ENCODE measurements at places on chromosomes 3 and 15. TPM values are rescaled to one million over a fixed set of nuclear protein-coding genes. Genes with fewer than 3 reads are reported as not detected.

COLQ gene
- total RNA-seq = 1.1 TPM

- DNase-seq = no peak
Observed at GRCh38 chr3:120801484-120801883, 58.9 kb downstream of the GTF2E1 start.

DNA sequence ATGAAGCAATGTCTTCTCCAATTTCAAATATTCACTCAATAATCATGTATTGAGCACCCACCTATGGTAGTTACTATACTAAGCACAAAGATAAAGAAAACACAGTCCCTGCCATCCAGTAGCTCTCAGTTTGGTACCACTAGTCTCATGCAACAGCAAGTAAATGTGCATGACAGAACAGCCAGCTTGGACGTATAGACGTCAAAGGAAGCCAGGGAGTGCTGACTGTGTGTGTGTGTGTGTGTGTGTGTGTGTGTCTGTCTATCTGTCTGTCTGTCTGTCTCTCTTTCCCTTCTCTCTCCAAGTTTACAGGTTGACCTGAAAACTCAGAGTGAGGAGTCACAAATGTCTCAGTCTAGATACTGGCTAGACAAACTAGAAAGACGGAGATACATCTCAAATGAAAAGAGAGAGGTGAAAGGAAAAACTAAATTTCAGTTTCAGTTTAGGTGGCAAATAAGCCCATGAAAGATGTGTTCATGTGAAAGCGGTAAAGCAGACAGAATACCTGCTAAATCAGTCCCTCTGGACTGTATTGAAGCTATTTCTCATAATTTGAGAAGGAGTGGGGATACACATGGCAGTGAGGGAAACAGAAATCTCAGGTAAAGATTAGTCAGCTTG lies 141.1 kb upstream of the PTPRG start:
- no peak for DNase-seq

- DNase-seq = peak; percentile 56
Observed at GRCh38 chr3:194870394-194871110, 184.9 kb downstream of the FAM43A start.

GRCh38 chr3:196633555-196634151 lies 5.8 kb upstream of the NRROS start:
- no peak for DNase-seq

DNA sequence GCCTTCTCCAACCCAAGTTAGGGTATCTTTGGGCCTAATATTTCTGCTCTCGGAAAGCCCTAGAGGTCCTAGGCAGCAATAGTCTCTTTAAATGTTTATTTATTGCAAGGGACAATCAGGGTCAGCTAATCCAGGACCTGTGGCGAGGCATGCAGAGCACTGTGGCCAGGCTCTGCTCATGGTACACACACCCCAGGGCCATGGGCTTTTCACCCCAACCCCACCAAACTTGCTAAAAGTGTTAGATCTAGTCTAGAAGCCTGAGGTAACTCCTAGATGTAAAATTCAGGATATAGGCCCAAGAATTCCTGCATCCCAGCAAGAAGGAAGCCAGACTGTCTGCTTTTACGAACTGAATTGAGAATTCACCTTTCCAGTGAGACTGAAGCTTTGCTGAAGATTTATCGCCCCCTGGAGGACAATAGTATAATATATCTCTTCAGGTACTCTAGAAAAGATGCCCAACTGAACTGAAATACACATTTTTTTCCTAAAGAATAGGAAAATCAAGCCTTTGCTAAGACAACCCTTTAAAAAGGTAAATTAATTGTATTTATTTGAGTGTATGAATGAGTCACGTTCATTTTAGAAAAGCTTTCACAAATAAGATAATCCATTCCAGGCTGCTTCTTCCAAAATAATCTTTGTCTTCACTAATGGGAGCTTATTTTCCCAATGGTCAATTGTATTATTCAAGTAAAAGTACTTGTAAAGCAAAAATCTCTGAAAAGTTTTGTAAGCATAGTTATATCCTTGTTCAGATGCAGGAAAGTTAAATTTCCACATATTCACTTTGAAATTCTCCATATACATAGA lies 89.8 kb downstream of the LRRC3B start:
- peak; percentile 61 for DNase-seq

- peak; percentile 85 for DNase-seq
Observed at GRCh38 chr3:38985581-38985980, 66.2 kb downstream of the SCN11A start.

- DNase-seq = no peak
Observed at GRCh38 chr15:60124460-60125070, 120.5 kb downstream of the FOXB1 start.

- DNase-seq = peak; percentile 40
Observed at GRCh38 chr3:27533261-27533607, 49.0 kb upstream of the SLC4A7 start.

DNA sequence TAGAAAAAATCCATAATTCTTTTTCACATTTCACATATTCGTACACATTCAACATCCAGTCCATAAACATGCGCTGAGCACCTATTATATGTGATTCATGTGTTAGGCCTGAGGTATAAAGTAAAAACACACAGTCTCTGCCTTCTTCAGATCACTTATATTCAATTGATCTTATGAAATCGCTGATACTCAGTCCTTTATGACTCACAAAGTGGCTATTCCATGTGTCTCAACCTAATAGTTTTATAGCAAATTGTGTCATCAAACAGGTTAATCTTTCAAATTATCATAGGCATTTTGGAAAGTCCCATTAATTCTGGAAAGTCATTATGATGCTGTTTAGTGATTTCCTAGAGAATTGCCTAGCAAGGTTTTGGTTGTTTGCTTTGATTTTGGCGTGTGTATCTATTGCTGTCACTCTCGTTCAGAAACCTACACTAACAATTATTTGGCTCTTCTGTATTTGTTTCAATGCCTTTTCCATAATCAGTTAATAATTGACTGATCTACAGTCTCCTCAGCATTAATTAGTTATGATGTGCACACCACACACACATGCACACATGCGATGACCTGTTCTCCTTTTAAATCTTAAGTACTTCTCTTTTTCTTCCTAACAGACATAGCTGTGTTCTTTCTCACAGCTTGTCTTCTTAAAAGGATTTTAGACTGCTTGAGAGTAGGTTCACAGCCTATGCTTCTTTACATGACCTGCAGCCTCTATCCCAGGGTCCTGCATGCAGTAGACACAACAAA lies 353.1 kb downstream of the MECOM start:
- no peak for DNase-seq

- no peak for DNase-seq
Observed at GRCh38 chr3:55466526-55466925, 20.6 kb downstream of the WNT5A start.

- peak; percentile 89 for DNase-seq
Observed at GRCh38 chr3:4721511-4721911, 228.4 kb downstream of the ITPR1 start.

DNA sequence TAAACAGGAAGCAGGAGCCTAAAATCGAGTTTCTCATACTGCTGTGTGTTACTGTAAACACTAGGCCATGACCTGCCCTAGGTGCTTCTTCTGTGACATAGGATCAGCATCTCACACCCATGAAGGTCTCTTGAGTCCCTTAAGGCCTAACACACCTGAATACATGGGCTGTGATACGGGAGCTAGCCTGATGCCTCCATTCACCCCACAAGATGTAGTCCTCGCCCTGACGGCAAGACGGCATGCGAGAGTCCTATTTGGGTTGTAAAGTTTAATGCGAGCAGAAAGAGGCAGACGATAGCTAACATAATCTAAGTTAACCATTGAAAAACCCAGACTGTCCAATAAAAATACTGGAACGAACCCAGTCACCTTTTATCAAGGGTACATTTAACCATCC lies 241.1 kb upstream of the ICE2 start:
- DNase-seq = no peak

- peak; percentile 62 for DNase-seq
Observed at GRCh38 chr3:13590841-13591520, 42.1 kb downstream of the FBLN2 start.

DNA sequence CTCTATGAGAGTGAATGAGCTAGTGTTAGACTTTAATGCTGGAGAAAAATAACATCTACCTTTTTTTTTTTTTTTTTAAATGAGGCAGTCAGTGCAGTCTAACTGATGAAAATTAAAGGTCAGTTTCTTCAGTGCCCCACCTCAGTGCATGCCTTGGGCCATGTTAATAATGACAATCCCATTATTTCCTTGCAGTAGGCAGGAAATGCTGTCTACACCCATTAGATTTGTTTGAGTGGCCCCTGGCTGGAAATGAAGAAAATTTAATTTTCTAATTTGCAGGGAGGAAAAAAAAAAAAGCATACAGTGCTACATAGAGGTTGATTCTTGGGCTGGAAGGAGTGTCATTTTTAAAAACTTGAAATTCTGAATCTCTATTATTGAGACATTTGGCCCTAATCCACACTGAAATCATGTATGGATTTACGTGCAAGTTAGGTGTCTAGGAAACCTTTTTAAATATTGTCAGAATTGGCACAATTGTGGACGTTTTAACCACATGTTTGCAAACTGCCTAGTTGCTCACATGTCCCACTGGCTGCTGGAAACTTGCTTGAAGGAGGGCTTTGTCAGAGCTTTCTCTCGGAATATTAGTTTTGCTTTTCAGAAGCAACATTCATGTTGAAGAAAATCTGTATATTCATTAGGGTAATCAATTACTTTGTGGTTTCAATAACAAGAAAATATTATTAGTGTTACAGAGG lies 18.4 kb downstream of the FNDC3B start:
- DNase-seq = peak; percentile 30

DNA sequence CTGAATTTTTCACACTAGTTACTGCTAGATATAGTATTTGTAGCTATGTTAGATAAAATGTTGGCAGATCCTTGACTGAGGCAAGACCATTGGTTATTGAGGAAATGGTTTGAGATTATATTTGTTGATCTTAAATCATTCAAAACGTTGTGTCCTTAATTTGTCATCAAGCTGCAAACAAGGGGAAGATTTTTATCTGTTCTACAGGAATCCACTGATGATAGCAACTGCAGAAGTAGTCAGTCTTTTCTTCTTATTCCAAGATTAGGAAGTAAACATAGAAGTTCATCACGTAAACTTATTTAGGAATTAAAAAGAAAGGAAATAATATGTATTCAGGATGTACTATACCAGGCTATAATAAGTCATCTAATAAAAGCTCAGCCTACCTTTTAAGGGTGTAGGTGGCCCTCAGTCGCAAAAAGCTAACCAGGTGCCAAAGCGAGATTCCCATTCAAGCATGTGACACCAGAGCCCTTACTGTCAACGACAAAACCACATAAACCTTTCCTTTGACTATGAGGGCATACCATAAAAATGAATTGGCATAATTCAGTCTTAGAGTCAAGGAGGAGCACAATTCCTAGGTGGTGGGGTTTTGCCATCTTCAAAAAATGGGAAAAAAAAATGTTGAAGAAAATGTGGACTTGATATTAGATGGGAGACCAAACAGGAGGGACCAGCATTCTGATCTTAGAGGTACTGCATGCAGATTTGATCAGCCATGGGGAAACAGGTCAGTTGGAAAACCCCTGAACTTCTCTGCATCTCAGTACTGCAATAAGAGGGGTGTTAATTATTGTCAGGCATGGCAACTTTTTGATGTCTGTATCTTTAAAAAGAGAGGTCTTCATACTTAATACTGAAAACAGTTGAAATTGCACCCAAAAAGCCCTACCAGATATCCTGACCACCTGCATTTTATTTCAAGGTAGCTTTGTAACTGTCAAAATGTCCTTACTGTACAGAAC lies 212.5 kb upstream of the UBE2E1 start:
- no peak for DNase-seq

- peak; percentile 88 for DNase-seq
Observed at GRCh38 chr3:196740481-196741248, 1.0 kb downstream of the PAK2 start.

DNA sequence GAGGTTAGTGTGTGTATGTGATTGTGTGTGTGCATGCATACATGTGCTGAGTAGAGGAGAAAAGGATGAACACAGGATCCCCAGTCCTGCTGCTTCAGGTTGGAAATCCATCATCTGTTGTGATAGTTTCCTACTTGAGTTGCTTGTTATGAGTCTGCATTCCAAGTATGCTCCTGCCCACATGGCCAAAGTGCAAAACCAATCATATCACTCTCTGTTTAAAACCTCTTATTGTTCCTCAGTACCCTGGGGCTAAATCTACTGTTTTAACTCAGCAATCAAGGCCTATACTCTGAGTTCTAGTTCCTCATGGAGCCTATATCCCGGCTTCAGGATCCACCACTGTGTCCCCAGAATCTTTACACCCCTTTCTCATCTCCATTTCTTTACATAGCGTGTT lies 139.9 kb upstream of the TLE3 start:
- peak; percentile 30 for DNase-seq

GRCh38 chr3:11435440-11436165 lies 163.4 kb downstream of the ATG7 start:
- DNase-seq = peak; percentile 41

DNA sequence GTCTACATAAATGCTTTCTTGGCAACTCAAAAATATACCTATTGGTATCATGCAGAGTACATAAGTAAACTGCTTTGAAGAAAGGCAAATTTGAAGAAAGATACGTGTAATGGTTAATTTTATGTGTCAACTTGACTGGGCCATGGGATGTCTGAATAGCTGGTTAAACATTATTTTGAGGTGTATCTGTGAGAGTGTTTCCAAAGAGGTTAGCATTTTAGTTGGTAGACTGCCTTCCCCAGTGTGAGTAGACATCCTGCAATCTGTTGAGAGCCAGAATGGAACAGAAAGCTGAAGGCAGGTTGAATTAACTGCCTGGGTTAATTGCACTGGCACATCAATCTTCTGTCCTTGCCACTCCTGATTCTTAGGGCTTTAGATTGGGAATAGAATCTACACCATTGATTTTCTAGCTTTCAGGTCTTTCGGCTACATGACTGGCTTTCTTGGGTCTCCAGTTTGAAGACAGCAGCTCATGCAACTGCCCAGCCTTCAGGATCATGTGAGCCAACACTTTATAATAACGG lies 98.3 kb downstream of the CMSS1 start:
- no peak for DNase-seq
